ENCODE measurements at places on chromosomes 16 and 17.

DNA sequence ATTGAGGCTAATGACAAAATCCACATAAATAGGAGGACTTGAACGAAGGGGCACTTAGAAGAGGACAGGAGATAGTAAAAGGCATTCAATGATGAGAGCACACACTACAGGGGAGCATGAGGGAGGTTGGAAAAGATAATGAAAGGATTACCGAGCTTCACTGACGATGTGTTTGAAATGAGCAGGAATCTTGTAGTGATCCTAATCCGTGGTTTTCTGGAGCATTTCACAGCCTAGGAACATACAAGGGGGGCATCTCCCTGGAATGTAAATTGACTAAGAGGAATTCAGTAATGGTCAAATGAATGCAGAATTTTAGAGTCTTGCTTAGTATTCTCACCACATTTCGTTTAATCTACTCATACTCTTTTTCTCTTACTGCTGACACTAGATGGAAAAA is 5.2 kb downstream of the ATMIN start:
- DNase-seq, result no peak

DNA sequence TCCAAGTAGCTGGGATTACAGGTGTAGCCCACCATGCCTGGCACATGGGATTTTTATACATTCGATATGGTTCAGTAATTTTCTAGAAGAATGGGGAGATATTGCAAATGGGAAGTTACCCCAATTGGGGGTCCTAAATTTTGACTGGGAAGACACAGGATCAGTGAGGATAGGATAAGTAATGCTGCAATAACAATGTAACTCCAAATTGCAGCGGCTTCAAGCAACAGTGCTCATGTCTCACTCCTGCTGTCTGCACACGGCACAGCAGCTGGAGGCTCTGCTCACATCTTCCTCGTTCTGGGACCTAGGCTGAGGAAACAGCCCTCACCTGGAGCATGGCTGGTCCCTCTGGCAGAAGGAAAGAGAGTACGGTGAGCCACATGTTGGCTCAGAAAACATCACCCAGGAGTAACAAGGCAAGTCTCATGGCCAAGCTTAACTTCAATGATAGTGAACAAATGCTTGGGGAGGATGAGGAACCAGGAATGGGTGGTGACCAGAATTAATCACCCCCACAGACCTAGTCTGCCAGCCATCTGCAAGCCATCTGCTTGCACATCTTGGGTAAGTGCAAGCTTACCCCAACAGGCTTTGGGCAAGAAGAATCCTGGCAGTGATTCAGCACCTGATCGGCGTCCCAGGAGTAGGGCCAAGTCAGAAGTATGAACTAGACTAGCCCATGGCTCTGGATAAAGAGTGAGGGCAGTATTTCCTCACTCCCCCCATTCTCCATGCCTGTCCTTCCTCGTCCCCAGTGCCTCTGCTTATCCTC is 229.2 kb downstream of the COPRS start:
- peak; percentile 85 for DNase-seq

GRCh38 chr17:40558300-40558889 is 6.9 kb downstream of the CCR7 start:
- DNase-seq, result peak; percentile 7

- no peak for DNase-seq
These were observed 50.5 kb upstream of the CHMP6 start for GRCh38 chr17:80941171-80941570.

DNA sequence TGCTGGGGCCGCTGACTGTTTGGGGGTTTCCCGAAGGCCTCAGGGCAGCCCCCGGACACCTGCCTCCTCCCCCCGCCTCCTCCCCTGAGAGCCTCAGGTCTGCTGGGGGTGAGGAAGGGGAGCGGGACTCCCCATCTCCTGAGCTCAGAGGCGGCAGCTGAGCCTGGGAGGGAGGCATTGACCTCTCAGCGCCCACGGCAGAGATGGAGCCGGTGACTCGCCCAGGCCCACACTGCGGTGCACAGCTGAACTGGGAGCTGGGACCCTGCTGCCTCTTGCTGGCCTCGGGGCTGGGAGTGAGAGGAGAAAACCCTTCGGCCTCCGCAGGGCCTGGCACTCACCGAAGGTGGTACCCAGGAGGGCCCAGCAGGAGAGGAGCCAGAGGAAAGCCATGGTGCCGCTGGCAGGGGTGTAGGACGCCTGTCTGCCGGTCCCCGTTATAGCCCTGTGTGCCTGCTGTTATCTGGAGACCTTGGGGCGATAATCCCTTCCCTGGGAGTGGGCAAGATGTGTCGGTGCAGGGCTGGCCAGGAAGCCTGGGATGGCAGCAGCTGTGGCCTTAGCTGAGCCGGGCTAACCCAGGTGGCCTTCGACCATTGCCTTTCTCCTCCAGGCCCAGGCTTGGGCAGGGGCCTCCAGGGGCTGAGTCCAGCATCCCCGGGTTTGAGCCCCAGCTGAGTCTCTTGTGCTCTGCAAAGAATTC is at the start of gene CTRB2:
CTRB2 (minus strand) TSS at position 413 of the 703 bp plus-strand sequence; CDS start at position 393, 20 bp downstream.
- DNase-seq, result no peak

DNA sequence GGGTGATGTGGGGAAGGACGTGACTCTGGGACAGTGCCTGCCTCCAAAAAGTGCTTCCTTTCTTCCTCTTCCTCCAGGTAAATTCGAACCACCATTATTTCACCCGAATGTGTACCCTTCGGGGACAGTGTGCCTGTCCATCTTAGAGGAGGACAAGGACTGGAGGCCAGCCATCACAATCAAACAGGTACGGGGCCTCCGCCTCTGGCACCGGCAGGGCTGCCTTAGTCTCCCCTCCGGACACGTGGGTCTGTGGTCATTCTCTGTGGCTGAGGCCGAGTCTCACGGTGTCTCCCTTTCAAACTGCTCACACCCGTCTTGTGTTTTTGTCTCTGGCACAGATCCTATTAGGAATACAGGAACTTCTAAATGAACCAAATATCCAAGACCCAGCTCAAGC is 10.7 kb downstream of the UBE2I start:
- no peak for DNase-seq

GRCh38 chr17:21199311-21199710 is 14.7 kb downstream of the TMEM11 start:
- DNase-seq, result no peak

- DNase-seq, result no peak
These were observed 2.7 kb upstream of the LASP1NB start for GRCh38 chr17:38922538-38923297.

DNA sequence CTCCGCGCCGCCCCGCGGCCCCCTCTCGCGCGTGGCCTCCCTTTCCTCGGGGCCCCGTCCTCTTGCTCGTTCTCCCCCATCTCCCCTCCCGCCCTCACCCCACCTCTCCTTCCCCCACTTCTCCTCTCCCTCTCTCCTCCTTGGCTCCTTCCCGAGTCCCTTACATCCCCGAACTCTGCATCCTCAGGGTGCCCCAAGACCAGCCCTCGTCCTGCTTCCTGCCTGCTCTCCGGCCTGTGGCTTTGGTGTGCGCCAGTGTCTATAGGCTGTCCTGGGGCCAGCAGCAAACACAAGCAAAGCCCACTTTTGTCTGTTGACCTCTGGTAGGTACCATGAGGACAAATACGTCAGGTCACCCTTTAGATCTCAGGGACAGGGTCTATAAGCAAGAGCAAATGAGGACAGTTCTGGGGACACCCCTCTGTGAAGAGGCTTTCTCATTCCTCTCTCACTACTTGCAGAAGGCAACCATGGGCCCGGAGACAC is 284 bp upstream of the COPZ2 start:
- no peak for DNase-seq

GRCh38 chr17:44655983-44656710 is at the start of gene MEIOC:
MEIOC (plus strand) TSS chr17:44656468; CDS start chr17:44656614, 146 bp downstream.
- peak; percentile 67 for DNase-seq

- no peak for DNase-seq
These were observed 22.2 kb upstream of the CLEC18A start for GRCh38 chr16:69928856-69929400.

DNA sequence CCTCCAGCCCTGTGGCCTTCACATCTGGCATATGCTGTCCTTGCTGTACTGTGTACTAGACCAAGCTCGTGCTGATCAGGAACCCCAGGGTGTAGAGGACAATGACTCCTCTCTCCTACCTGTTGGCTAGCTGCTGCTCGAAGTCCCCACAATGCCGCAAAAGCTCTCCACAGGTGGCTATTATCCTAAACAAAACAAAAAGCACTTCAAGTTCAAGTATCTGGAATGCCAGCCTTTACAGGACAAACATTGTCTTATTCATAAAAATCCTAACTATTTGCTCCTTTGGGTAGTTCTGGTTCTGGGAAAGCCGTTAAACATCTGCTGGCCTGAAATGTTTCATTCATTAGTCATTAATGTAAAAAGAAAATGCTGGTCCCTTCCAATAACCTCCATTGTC is 42.8 kb downstream of the COG7 start:
- no peak for DNase-seq

GRCh38 chr16:4460936-4461249 is 13.5 kb downstream of the NMRAL1 start:
- DNase-seq, result no peak

DNA sequence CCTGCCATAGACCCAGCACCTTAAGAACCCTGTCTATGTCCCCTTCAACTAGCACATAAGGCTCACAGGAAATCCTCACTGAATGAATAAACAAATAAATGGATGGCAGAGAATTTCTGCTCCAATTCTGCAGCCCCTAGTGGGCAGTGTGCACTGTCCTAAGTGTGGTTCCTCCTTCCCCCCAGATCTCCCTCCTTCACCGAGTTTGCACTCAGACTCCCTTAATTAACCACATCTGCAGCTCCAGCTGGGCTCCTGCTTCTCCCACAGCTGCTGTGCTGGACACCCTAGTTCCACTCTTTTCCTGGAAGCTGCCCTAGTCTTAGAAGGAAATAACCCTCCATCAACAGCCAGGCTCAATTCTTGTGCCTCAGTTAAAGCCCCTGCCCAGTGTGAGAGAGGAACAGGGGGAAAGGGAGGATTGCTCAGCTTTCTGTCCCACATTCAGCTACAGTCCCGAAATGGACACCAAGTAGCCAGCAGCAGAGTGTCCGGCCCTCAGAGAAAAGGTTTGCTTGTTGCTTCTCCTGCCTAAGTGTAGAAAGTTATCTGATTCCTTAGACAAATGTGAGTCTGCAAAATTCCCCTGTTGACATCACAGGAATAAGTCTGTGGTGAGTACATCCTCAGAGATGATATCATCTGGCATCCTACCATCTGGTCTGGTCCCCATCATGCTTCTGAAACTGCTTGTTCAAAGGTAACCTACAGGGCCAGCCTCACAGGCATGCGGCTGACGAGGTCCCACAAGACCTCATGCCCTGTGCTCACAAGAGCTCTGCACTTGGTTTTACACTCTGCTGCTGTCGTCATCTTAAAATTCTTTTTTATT is 12.3 kb downstream of the LRRC3C start:
- peak; percentile 64 for DNase-seq

GRCh38 chr17:83174362-83175118 is 95.1 kb downstream of the METRNL start:
- no peak for DNase-seq

- no peak for DNase-seq
These were observed 4.1 kb upstream of the ZNF19 start for GRCh38 chr16:71493213-71493612.

DNA sequence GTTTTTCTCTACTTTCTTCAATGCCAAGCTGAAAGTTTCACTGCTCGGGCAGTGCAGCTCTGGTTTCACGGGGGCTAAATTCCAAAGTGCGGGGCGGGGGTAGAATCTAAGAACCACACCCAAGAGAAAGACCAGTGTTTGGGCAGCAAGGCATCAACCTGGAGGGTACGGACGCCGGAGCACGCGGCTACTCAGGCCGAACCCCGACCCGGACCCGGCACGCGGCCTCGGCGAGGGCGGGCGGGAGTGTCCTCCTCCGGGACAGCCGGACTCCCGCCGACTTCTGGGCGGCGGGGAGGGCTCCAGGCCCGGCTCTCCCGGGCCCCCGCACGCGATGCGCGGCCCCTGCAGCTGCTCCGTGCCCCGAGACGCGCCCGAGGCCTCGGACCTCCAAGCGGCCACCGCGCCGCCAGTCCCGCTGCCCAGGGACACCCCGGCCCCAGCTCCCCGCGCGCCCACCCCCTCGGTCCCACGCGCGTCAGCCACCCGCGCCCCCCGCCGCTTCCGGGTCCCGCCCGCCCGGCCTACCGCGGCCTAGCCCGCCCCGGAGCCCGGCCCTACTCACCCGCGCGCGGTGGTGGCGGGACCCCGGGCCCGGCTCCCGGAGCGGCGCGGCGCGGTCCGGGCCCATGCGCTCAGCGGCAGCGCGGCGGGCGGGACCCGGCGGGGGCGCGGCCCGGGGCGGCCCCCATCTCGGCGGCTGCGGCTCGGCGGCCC is 561 bp downstream of the AXIN1 start:
- no peak for DNase-seq

- no peak for DNase-seq
These were observed 20.5 kb upstream of the JPH3 start for GRCh38 chr16:87581857-87582215.

GRCh38 chr16:72091217-72091616 is 2.2 kb downstream of the TXNL4B start:
- no peak for DNase-seq

GRCh38 chr16:6643080-6643686 is 689.5 kb upstream of the RBFOX1 start:
- DNase-seq, result peak; percentile 3

GRCh38 chr17:58710948-58711552 is 18.6 kb downstream of the RAD51C start:
- DNase-seq, result peak; percentile 23

GRCh38 chr16:73125850-73126524 is 78.1 kb upstream of the ZFHX3 start:
- no peak for DNase-seq

DNA sequence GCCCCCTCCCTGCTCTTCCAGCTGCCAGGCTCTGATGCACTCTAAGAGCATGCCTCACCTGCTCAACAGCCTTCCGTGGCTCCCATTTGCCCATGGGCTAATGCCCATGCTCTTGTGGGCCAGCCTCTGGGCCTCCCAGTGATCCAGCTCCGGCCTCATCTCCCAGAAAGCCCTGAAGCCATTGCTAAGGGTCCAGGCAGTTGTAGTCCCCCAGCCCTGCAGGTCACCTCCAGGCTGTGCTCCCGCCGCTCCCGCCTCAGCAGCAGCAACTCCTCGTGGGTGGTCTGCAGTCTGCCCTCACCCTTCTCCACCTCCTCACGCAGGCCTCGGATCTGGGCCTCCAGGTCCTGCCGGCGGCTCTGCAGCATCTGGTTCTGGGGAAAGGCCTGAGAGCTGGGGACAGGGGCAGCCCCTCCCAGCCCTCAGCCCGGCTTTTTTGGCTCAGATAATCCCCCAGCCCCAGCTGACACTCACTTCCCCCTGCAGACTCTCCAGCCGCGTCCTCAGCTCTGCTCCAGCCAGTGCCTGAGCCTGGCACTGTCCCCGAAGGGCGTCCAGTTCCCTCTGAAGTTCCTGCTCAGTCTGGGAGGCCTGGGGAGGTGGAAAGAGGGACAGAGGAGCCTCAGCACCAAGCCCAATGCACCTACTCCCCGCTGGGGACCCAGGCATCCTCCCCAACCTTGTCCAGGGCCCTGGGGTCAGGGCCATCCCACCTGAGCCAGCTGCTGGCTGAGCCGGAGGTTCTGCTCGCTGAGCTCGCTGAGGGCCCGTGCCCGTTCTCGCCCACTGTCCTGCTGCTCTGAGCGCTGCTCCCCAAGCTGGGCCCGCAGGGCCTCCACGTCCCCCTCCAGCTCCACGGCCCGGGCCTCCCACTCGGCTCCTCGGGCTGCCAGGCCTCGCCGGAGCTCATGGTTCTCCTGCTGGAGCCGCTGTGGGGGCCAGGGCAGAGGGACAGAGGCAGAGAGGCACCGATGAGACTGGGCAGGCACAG is 6.2 kb downstream of the BICDL2 start:
- DNase-seq, result no peak

- DNase-seq, result no peak
These were observed 10.5 kb upstream of the QRICH2 start for GRCh38 chr17:76318586-76318985.

GRCh38 chr16:69040144-69040909 is 65.1 kb upstream of the HAS3 start:
- DNase-seq, result peak; percentile 93

Data from NCI-H524 (cell line).